Choroid plexus epithelial cell (primary cell): ENCODE measurements at places on chromosomes 13 and 19.
A peak's percentile ranks its signal among the peaks of the same experiment; 100 is the strongest.

DNA sequence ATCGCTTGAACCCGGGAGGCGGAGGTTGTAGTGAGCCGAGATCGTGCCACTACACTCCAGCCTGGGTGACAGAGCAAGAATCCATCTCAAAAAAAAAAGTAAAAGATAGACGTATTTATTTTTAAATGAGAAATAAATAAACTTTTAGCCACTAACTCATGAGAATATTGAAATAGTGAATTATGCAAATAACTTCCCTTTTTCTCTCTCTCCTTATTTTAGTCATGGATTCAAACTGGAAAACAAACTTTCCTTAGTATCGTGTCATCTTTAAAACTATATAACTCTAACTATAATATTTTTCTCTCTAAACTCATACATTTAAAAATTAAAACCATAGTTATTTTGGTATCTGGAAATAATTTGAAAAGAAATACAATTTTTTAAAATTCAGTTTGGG lies 96.1 kb downstream of the FRY start:
- no peak for DNase-seq

DNA sequence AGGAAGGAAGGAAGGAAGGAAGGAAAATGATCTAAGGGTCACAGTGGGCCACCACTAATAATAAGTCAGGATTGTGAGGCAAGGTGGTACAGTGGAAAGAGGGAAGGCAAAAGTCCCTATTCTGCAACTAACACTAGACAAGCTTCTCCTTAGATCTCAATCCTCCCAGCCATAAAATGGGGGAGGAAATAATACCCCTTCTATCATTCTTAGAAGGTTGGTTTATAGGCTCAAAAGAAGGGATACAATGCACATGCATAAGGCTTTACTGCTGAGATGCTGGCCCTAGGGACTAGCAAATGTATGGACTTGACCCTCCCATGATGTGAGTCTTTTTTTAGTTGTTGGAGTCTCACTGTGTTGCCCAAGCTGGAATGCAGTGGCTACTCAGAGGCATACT lies 167.7 kb upstream of the ZNF507 start:
- no peak for DNase-seq

DNA sequence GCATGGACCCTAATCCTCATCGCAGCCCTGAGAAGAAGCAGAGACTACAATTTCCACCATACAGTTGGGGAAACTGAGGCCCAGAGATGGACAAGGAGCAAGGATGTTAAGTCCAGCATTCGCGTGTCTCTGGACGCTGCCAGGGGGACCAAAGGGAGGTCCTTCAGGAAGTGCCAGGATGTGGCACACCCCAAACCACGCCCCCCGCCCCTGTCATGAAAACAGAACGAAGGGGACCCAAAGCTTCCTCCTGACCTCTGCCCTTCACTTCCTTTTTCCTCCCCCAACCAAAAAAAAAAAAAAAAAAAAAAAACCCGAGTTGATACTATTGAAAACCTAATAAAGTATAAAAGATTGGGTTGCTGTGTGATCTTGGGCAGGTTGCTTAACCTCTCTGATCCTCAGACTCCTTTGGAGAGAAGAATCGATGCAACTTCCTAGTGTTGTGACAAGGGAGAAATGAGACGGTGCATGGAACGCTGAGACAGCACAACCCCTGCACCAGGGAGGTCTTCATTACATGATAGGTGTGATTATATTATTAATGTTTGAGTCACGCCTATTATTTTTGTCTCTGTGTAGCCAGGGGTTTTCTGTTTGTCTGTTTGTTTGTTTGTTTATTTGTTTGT lies 2.7 kb upstream of the ZBTB7A start:
- no peak for DNase-seq

GRCh38 chr13:109784590-109785140 lies 1.7 kb downstream of the IRS2 start:
- DNase-seq, result peak; percentile 80

DNA sequence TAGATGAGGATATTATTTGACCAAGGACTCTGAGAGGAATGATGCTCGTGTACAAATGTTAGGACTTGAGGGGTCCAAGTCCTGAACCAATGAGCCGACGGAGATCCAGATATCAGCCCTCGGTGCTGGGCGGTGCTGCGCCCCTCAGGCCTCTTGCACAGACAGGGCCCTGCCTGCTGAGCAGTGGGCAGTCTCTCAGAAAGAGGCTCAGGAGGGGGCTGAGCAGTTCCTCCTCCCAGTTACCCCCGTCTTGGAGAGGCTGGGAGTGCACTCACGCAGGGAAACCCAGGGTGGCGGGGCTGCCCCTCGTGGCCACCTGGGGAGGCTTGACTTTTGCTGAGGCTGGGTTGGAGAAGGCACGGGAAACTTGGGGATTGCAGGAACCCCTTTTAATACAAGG lies 18.4 kb downstream of the TEX29 start:
- no peak for DNase-seq

- DNase-seq, result no peak
These were observed 441.0 kb downstream of the COG6 start for GRCh38 chr13:40096357-40096901.

DNA sequence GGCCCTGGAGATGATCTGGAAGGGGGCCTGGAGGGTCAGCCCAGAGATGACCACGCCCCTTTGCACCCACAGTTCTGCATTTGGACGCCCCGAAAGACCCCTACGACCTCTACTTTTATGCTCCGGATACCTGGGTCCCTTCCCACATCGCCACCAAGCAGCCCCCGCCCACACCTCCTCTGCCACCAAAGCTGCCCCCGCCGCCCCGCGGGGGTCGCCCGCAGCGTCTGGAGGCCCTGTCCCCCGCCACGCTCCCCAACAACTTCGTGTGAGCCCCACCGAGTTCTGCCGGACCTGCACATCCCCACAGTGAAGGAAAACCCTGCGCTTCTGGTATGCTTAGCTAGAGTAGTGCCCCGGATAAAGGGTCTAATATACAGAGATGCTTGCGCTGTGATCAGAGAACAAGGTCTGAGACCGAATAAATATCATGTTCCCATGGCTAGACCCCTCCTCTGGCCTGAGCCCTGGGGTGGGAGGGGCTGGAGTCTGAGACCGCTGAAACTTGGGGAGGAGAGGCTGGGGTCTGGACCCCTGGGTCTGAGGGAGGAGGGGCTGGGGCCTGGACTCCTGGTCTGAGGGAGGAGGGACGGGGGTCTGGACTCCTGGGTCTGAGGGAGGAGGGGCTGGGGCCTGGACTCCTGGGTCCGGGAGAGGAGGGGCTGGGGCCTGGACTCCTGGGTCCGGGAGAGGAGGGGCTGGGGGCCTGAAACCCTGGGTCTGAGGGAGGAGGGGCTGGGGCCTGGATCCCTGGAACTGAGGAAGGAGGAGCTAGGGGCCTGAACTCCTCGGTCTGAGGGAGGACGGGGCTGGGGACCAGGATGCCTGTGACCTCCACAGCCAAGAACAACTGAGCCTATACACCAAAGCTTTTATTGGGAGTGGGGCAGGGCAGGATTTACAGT lies 3.6 kb downstream of the GFY start:
- no peak for DNase-seq

DNA sequence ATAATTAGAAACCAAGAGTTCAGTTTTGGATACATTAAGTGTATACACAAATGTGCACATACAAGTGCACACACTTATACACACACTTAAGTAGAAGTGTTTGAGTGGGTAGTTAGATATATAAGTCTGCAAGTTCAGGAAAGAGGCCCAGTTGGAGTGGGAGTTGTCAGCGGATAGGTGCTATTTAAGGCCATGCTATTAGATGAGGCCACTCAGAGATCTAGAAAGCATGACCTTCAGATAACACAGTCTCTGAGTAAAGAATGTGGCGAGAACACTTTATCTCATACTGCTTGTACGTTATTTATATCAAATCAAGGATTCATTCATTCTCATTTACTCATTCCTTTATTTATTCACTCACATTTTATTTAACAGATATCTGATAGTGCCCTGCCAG lies 206.2 kb downstream of the POSTN start:
- DNase-seq, result no peak

- DNase-seq, result no peak
These were observed 6.4 kb upstream of the CACTIN start for GRCh38 chr19:3632739-3633558.

- no peak for DNase-seq
These were observed 8.1 kb upstream of the CSNK1A1L start for GRCh38 chr13:37113534-37113933.

- DNase-seq, result no peak
These were observed 53.0 kb downstream of the LRCH1 start for GRCh38 chr13:46605825-46606554.

DNA sequence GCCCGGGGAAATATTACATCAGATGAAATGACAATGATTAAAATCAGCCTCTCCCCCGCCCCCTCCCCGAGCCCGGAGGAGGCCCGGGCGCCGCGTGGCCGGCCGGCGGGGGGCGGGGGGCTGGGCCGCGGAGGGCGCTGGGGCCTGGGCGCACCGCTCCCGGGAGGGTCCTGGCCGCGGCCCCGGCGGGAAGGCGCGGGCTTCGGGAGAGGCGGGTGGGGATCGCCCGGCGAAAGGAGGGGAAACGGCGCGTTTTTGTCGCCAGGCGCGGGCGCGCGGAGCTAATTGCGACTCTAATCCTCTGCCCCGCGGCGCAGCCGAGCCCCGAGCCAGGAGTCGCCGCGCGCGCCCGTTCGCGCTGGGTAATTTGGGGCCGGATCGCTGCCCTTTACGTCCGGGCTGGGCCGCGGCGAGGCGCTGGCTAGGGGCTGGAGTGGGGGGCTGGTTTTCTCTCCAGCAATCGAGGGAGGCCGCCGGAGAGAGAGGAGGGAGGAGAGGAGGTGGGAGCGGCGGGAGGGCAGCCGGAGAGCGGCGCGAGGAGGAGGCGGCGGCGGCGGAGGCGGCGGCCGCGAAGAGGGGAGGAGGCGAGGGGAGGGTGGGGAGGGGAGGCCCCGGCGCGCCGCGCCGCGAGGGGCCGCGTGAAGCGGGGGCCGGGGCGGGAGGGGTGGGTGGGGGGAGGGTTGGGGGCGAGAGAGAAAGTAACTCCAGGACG lies at the start of gene KCTD15:
Gene KCTD15 (plus strand): TSS at position 707 of the 712 bp plus-strand sequence. CDS start 3,585 bp downstream, outside the sequence.
- DNase-seq, result peak; percentile 60

DNA sequence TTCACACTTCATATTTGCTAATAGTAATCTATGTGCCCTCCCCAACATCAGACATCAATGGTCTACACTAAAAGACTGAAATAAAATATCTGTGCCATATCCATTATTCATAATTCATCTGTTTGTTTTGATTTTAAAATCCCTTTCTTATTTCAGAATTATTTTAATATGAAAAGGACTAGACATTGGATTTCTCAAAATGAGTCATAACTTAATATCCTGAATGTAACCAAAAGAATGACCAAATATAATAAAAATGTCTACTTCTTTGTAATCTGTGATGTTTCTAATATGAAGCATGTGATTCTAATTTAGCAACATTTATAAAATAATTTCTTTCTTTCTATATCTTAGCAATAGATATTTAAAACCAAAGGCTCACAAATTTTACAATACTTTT lies 64.9 kb downstream of the MZT1 start:
- DNase-seq, result no peak

GRCh38 chr13:73248154-73248553 lies 189.3 kb downstream of the KLF5 start:
- DNase-seq, result no peak

DNA sequence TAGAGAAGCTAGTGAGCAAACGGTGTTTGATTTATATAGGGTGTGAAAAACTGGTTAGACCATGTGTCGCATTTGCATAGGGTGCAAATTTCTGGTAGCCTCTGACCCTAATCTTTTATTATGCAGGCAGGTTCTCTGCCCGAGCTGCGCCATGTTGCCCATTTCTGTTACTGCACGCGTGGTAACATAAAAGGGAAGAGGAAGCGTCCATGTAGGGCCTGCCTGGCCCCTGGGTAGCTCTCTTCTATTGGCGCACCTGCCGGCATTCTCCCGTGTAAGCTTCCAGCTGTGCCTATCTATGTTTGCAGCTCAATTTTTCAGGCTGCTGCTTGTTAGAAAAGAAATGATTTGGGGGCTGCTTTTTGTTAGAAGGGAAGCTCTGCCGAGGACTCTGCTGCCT lies 14.0 kb upstream of the CD70 start:
- DNase-seq, result no peak

DNA sequence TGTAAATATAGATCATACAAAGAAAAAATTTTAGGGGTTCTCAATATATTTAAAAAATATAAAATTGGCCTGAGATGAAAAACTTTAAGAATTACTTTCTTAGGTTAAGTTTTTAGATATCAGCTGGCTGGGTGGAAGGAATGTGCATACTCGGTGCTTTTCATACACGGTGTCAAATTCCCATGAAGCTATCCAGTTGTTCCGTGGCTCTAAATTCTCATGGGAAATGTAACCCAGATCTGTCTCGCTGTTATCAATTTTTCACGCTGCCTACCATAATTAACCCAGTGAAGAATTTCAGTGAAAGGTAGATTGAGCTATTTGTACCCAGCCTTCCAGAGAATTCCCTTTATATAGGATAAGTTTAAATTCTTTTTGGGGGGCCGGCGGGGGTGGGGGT lies 11.6 kb upstream of the ZNF835 start:
- DNase-seq, result no peak

DNA sequence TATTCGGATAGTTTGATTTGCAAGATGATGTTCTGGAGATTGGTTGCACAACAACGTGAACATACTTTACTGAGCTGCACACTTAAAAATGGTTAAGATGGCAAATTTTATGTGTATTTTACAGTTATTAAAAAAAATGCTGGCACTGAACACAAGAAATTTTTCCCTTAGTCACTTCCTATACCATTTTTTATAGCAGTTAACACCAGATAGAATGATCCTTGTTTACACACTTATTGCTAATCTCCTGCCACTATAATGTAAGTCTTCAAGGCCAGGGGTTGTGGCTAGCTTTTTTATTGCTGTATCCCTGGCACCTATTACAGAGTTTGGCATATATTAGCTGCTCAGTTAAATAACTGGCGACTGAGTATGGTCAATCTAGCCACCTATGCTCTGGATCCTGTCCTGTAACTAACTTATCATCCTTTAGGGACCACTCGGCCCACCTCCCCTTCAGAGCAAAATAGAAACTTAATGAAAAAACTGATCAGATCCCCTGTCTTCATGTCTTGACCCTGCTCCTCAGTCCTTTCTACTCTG lies 2.0 kb upstream of the EBPL start:
- DNase-seq, result peak; percentile 27

GRCh38 chr13:109547942-109548341 lies 238.4 kb downstream of the IRS2 start:
- DNase-seq, result no peak

DNA sequence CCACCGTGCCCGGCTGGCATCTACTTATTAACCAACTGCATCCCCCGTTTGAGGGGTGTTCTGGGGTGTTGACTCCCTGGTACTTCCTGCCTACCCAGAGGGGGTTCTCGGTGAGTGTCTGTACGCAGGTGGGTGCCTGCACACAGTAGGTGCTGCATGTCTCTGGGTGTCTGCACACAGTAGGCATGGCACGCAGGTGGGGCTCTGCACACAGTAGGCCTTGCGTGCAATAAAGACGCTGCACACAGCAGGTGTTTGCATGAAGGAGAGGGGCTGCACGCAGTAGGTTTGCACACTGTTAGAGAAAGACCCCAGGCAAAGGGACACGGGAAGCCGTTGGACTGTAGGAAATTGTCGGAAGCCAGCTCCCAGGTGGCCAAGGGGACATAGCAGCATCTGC lies 11.2 kb downstream of the GADD45B start:
- DNase-seq, result no peak

GRCh38 chr13:96011291-96011872 lies 41.8 kb downstream of the UGGT2 start:
- no peak for DNase-seq

- peak; percentile 71 for DNase-seq
These were observed 60.0 kb upstream of the LRCH1 start for GRCh38 chr13:46492946-46493345.
